Activated T-cell treated with anti-CD3 and anti-CD28 coated beads, Interleukin-2, amount 50 U/mL, for 4 hours (primary cell): ENCODE measurements at places on chromosomes 2 and 18.

DNA sequence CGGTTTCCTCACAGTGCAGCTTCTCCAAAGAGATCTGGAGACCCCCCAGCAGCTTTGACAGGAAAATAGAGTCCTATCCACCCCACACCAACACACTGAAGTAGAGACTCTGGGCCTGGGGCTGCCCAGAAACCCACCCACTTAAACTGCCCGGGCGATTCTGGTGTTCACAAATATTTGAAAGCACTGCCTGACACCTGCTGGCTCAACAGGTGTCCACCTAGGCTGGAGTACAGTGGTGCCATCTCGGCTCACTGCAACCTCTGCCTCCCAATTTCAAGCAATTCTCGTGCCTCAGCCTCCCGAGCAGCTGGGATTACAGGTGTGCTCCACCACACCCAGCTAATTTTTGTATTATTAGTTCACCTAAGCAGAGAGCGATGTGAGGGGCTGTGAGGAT is 5.3 kb downstream of the STEAP3 start:
- no peak for DNase-seq

DNA sequence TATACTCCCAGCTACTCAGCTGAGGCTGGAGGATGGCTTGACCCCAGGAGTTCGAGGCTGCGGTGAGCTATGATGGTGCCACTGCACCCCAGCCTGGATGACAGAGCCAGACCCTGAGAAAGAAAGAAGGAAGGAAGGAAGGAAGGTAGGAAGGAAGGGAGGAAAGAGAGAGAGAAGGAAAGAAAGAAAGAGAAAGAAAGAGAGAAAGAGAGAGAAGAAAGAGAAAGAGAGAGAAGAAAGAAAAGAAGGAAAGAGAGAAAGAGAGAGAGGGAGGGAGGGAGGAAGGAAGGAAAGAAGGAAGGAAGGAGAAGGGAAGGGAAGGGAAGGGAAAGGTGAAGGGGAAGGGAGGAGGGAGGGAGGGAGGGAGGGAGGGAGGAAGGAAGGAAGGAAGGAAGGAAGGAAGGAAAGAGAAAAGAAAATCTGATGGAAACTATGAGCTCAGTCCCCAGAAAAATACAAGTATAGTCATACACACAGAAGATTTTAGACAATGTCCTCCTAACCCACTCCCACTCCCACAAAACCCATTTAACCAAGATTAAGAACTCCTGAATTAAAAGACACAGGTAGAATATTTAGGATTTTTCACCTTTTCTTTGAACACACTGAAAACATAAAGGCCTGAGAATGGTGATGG is 15.6 kb downstream of the FZD7 start:
- no peak for DNase-seq

DNA sequence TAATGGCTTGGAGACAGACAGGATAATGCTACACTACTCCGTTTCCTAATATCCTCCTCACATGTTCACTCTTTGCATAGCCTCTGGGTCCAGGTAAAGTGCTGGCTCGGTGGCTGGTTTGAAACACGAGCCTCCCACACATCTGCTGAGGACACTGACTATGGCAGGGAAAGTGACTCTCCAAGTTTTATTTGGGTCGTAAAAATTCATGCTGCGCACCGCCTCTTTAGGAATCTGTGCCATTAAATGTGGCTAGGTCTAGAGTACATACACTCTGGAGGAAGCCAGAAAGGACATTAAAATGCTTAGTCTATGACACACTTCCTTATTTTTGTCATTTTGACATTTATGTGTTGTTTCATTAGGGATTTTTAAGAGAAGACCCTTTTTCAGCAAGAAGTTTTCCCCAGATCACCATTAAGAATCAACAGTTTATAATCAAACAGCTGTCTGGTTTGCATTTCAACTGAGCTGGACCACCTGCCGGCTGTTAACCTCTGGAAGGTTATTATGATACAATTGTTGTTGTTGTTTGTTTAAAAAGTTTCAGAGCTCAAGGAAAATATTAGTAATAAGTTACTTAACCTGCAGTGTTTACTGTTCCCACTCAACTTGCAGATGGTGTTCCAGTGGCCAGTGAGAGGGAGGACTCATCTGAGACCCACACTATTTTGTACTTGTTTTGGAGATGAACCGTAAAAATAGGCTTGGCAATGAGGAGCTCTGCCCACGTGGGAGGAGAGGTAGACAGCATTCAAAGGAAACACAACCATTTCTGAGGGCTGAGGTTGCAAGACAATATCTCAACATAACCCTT is 443.3 kb upstream of the MEIS1 start:
- no peak for DNase-seq

DNA sequence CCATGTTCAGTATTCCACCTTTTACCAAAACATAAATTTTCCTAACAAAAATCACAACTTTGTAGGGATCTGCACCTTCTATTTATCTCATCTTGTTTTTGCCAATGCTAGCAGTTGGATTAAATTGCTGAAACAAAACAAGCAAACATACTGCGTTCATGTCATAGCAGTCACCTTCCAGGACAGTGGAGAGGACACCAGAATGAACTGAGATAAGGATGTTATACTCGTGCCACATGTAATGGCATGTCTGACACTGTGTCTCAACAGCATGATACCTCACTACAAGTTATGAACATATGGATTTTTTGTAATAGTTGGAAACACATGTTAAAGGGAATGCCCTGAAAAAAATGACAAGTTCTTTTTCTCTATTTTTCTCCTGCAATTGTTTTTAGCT is 245.3 kb downstream of the XIRP2 start:
- DNase-seq: no peak

DNA sequence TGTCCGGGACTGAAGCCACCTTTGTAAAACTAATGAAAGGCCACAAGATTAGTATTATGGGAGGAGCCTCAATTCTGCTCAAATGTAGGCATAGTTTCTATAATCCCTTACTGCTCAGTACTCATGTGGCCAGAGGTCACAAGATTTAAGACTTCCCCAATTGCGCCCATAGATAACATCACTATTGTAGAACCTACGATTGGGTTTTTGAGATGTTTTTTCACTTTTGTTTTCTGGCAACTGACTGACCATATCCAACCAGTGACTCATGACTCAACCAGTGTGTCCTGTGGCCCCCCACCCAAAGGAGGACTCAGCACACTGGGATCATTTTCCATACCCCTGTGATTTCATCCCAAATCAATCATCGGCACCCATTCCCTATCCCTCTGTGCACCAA is 15.2 kb upstream of the TSPYL6 start:
- no peak for DNase-seq

DNA sequence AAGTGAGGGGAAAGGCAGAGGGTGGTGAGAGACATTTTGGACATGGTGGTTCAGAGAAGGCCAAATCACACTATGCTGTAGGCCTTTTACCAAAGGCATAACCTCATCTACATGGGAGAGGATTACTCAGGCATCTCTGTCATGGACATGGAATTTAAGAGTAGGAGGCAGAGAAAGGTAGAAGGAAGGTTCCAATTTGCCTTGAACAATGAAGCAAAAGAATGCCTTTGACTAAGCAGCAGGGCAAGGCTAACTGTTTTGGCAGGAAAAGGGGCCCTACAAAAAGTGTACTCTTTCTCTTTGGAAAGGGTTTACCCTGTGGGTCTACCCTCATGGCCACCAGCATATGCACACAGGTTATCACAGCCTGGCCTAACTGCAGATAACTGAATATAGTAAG is 45.6 kb upstream of the RNU4ATAC start:
- DNase-seq: no peak

DNA sequence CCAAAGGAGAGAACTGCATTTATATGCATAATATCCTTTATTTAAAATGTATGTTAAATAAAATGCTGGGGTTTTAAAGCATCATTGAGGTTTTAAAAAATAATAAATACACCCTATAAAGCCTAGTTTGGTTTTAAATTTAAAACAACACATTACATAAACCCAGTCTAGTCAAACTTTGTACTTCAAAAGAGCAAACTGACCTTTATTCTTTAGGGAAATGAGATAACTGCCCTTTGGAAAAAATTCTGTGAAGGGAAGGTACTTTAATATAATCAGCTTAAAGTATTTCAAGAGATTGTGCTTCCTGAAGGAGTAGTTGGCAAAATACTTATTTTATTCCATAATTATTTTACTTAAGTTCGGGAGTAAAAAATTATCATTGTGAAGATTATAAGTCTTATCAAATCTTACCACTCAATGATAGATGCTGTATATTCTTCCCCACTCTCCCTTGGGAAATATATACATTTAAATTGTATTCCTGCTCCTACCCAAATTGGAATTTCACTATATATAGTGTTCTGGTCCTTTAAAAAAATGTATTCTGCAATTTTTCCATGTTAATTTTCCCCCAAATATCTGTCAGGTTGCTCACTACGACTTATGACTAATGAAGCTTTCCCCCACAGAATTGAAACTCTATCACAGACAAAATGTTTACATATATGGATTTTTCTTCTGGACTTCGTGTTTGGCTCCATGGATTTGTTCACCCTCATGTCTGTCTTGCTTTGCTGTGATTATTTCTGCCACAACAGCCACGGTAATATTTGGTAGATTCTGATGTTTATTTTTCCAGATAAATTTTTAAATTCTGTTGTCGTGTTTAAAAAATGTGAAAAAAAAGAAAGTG is 42.1 kb downstream of the ZC3H6 start:
- DNase-seq: no peak

GRCh38 chr18:48667276-48668254 is 128.7 kb downstream of the CTIF start:
- no peak for DNase-seq

GRCh38 chr2:232476791-232477190 is 10.8 kb downstream of the ECEL1 start:
- DNase-seq: no peak

- DNase-seq: no peak
Measured at GRCh38 chr2:239601201-239601851, 200.5 kb upstream of the HDAC4 start.

- no peak for DNase-seq
Measured at GRCh38 chr2:14558335-14558919, 74.1 kb upstream of the LRATD1 start.

DNA sequence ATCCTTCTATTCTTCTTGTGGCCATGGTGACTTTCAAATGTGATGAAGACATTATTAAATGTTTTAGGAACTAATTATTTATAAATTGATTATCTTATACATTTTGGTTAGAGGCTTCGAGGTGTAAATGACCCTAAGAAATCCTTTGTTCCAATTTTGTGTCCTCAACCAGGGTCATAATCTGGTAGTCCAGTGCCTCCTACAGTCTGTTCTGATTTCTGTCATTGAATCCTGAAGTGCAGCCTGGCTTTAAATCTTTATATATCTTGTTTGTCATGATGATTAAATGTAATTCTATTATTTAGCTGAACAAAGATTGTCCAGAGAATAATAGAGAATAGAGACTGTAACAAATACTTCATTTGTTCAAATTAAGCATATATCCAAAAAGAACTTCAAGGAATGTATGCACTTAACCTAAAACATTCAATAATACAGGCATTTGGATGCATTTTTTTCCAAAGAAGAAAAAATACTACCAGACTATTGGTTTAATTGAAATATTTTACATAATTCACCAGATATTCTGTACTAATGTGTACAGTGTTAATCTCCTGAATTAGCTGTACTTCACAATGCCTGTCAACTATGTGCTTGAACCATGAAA is 89.8 kb downstream of the PRPF40A start:
- DNase-seq: no peak

DNA sequence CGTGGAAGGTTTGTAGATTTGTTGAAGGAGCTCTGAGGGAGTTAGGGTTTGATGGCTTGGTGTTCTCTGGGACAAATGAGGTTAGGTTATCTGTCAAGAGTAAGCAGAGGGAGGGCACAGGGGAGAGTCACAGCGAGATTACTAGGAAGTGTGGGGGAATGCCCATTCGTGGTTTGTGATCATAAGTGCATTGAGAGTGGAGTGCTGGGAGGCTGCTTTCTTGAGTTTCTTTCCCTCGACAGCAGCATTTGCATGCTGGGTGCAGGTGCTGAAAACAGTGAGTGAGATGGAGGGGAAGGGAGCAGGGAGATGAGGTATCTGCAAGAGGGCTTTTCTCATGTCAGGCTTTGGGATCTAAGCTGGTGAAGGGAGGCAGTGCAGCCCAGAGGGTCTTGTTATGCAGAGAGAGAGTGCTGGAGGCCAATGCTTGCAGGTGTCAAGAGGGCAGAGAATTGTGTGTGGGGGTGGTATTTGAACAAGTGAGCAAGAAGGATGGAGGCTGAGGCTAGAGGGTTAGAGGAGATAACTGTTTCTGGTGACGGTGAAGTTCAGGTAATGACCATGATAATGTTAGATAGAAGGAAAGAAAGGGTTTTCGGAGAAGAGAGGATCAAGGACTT is 8.8 kb downstream of the RALB start:
- DNase-seq: no peak

GRCh38 chr2:174846941-174847938 is 83.0 kb upstream of the CHRNA1 start:
- no peak for DNase-seq

- no peak for DNase-seq
Measured at GRCh38 chr2:196970099-196970498, 43.6 kb upstream of the PGAP1 start.

DNA sequence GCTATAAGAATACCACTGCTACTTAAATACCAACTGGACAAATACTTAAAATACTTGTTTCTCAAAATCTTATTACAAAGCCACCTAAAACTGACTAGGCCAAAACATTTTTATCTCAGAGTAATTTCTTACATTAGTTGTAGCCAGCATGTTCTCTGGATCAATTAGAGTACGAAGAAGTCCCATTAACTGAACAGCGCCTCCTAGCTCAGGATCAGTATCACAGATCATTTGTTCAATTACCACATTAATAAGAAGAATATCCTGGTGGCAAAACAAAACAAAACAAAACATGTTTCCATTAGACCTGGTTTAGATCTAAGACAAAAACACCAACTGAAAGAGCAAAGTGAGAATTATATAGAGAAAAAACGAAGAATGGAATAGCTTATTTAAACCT is 36.0 kb downstream of the PPP4R3B start:
- DNase-seq: no peak

DNA sequence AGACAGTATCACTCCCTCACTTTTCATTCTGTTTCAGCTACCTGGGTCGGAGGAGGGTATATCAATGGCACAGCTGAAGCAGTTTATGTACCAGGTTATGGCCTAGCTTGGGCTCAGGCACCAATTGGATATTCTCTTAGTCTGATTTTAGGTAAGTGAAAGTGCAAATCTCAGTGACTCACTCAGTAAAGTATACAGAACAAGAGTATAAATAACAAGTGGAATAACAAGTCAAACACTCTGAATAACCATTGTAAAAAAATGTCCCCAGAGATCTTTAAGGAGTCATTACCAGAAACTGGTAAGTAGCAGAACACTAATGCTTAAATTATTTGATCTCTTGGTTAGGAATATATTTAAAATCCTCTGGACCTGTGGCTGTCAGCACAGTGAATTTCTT is 5.7 kb downstream of the SLC5A7 start:
- no peak for DNase-seq

DNA sequence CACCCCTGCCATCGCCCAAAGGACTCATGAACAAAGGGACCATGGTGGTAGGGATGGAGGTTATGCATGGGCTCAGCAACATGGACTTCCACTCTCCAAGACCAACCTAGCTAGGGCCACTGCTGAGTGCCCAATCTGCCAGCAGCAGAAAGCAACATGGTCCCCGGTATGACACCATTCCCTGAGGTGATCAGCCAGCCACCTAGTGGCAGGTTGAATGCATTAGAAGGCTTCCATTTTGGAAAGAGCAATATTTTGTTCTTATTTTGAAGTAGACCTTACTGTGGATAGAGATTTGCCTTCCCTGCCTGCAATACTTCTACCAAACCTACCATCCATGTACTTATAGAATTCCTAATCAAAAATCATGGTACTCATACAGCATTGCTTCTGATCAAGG is 99.8 kb downstream of the METTL4 start:
- no peak for DNase-seq

- no peak for DNase-seq
Measured at GRCh38 chr2:37098416-37099118, 14.2 kb downstream of the GPATCH11 start.

- no peak for DNase-seq
Measured at GRCh38 chr2:45506756-45507155, 104.3 kb downstream of the SRBD1 start.
